Stimulated activated CD4-positive, alpha-beta T cell treated with anti-CD3 and anti-CD28 coated beads, Interleukin-1b, Interleukin-23, amount 100 ng/mL, for 1 hour (primary cell): ENCODE measurements at places on chromosomes 13 and 19.
A peak's percentile ranks its signal among the peaks of the same experiment; 100 is the strongest.

DNA sequence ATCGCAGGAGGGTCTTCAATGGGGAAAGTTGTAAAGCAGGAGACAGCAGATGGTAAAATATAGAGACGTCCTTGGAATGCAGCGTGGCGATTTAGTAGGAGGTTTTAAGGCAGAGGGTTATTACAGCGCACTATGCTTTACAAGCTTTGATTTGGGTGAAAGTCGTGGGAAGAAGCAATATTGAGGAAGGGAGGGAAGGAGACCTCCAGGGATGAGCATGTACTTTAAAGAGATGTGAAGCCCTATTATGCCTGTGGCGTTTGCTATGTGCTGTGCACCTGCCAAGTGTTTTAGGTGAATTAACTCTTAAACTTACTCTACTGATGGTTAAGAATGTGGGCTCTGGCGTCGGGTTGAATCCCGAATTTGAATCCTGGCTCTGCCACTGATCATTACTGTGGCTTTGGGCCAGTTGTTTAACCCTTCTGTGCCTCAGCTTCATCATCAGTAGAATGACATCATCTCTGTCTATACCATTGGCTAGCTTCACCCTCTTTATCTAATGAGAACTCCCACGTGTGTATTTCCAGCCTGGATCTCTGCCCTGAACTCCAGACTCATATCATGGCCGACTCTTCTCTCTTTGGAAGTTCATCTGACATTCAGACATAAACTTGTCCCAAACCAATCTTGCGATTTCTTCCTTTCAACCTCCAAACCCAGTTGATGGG lies 583 bp downstream of the CCDC61 start:
- DNase-seq: no peak

DNA sequence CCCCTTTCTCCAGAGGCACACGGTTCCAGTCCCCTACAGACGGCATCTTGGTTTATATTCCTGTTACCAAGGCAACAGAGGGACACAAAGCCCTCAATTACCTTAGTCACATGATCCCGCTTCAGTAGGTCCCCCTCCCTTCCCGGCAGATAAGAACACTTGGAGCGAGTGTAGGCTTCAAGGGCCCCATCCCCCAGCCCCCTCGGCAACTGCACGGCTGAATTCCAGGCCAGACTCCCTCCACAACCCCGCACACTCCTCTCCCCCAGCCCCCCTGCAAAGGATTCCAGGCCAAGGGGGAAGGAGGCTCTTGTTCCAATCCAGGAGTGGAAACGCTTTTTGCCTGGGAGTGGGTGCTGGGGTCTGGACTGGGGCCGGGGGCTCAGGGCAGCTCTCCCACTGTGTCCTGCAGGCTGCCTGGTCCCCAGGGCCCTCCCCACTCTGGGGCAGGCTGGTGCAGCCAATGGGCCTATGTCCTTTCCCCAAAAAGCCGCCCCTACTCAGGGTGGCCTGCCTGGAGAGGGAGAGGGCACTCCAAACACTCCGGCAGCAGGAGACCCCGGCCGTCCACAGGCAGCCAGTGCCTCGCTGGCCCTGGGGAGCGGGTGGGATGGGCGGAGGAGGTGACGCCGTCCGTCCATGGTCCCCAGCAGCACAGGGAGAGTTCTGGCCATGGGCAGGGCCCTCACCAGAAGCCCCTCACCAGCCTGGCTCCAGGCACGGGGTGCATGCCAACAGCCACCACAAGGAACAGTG lies 62.6 kb downstream of the MLLT1 start:
- no peak for DNase-seq

- DNase-seq: no peak
Observed at GRCh38 chr19:14411938-14412245, 7.2 kb downstream of the DDX39A start.

DNA sequence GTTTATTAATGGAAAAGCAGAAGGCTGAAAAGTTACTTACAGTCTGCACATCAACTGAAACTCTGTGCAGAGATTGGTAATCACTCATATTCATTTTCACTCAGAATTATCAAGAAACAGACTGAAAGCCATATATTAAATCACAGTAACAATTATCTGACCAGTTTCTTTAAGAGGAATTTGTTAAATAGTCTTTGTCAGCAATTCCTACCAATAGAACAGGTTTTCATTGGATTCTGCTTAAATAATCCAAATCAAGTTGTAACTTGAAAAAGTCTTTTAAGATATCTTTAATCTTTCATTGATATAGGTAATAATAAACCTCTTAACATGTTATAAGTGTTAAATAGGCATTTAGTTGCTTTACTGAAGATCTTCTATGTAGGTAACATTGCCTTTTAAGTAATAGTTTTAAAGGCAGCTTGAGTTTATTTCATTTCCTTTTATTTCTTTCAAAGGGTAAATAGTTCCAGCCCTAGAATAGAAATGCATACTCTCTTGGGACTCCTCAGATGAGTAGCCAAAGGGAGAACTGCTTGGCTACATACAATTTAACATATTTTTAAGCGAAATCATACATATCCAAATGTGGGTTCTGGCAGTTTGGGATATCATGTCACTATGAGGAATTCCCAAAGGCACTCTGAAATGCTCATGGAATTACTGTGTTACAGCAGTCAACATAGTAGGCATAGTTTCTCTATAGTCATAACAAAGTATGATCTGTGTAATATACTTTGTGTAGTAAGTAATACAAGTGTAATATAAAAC lies 326.0 kb upstream of the SPRY2 start:
- no peak for DNase-seq

DNA sequence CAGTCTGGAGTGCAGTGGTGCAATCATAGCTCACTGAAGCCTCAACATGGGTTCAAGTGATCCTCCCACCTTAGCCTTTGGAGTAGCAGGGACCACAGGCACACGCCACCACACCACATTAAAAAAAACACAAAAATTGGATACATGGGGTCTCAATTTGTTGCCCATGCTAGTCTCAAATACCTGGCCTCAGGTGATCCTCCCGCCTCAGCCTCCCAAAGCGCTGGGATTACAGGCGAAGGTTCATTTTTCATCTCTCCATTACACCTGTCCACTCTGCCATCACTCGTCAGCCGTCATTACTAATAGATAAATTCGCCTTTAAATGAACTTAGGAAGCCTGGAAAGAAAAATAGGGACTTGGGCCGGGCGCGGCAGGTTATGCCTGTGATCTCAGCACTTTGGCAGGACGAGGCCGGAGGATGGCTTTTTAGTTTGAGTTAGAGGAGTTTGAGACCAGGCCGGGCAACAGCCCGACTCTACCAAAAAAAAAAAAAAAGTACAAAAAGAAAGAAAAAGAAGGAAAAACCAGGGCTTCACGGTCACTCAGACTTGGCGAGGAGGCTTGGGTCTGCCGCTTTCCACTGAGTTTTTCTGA lies 685 bp upstream of the SUPT5H start:
- DNase-seq: no peak

DNA sequence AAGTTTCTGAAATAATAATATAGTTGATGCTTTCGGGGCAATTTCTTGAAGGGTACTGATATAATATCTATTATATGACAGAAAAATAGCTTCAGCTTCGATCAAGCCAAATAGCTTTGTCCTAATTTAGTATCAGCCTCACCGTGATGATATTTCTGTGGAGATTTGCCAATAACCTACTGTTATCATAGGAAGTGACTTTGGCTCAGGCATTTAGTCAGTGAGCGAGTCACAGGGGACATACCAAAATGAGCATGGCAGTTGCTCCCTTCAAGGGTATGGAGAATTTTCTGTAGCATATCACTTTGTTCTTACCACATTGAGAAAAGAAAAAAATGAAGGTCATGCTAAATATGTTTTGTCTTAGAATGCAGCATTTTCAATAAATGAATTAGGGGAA lies 767.6 kb upstream of the SLITRK1 start:
- no peak for DNase-seq

- no peak for DNase-seq
Observed at GRCh38 chr13:50684366-50684765, 159.1 kb downstream of the DLEU7 start.

GRCh38 chr13:32660227-32660626 lies 74.0 kb downstream of the PDS5B start:
- DNase-seq: no peak

GRCh38 chr13:33003458-33004019 lies 12.7 kb upstream of the KL start:
- no peak for DNase-seq

- DNase-seq: no peak
Observed at GRCh38 chr19:30356951-30357579, 15.1 kb upstream of the ZNF536 start.

GRCh38 chr19:56829596-56829995 lies 10.9 kb downstream of the PEG3 start:
- DNase-seq: no peak

DNA sequence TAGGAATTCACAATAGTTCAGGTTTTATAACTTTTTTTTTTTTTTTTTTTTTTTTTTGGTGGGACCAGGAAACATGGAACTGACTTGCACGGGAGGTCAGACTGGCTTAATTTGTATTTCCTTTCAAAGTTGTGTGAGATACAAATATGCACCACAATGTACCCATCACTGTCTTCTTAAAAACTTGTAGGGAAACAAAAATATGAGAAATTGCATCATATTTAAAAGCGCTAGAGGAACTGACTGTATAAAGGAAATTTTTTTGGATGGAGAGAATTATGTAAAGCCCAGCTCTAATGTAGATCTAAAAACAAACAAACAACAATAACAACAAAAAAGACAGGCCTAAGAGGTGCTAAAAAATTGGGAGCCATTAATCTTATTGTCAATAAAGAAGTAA lies 246.5 kb downstream of the DCT start:
- DNase-seq: no peak

- no peak for DNase-seq
Observed at GRCh38 chr13:108226184-108226583, 8.0 kb downstream of the ABHD13 start.

DNA sequence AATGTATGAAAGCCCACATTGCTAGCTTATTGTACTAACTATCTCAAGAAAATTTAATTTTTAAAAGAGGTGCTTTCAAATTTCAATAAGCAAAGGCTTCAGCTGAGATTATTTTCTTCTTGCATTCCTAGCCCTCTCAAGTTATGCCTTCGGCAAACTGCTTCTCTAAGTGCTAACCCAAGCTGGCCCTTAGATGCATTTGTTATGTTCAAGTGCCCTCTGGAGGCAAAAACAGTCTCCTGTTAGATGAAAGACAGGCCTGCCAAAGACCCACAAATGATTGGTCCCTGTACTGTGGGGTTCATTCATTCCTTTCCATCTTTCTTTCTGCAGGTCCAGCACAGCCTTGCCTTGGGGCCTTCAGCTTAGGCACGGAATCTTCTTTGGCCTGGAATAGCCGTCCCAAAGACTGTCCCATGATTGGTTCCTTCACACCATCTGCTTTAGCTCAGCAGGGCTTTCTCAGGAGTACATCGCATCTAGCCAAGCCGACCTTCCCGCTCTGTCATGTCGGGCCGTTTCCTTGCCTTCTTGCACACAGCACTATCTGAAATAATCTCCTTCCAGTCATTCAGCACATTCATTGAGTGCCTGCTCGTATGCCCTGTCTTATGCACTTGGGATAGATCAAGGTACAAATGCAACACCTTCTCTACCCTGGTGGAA lies 26.4 kb upstream of the TPTE2 start:
- no peak for DNase-seq

DNA sequence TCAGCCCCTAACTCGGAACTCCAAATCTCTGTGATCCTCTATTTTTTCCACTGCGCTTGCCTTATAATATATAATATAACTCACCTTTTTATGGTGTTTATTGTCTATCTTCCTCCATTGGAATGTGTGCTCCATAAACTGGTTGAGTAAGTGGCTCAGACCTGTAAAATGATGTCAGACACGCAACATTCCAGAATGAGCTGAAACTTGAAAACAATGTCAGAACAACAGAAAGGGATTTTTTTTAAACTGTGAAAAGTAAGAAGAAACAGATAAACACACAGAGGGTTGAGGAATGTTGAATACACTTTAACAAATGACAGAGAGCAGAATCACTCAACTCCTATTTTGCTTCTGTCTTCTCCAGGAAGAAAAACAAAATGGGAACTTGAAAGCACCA lies 19.1 kb upstream of the FAM216B start:
- DNase-seq: no peak

GRCh38 chr19:47447470-47448359 lies 24.0 kb downstream of the SLC8A2 start:
- no peak for DNase-seq

- no peak for DNase-seq
Observed at GRCh38 chr13:112845511-112846144, 123.4 kb upstream of the MCF2L start.

- no peak for DNase-seq
Observed at GRCh38 chr13:52411629-52412028, 5.7 kb upstream of the THSD1 start.

GRCh38 chr19:35000647-35001501 lies 751 bp downstream of the GRAMD1A start:
- DNase-seq: peak; percentile 25

DNA sequence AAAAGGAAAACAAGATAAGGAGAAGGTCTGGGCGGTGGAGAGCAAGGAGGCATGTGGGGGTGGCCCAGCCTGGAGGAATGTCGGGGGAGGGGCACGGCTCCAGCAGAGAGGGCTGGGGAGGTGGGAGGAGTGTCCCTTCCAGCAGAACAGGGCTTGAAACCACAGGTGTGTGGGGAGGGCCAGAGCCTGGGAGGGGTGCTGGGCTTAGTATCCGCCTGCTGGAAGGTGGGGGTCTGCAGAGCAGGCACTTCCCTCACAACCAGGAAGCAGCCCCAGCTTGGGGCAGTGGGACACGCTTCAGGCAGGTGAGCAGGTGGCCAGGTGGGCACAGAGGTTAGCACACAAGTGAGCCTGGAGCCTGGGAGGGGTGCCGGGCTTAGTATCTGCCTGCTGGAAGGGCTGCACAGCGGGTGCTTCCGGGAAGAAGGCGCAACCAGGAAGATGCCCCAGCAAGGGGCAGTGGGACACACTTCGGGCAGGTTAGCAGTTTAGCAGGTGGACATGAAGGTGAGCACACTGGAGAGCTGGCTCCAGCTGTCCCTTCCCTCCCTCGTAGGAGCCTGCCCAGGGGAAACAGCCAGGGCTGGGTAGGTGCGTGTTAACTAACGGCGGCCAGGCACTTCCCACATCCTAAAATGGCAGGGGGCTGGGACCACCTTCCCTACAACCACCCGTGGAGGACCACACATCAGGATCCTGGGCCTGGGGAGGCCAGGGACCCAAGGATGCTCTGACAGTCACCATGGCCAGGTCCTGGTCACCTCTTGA lies 3.0 kb downstream of the GAS6 start:
- no peak for DNase-seq

DNA sequence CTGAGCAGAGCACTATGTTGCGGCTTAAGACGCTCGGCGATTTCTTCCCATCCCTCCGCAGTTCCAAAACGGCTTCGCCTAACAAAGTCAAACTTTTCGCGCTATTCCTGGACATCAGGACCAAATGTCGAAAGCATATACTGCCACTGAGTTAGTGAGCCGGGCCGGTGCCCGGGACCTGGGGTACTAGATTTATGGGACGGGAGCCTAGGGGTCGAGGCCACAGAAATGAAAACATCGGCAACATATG lies 699 bp downstream of the RCBTB2 start:
- no peak for DNase-seq

GRCh38 chr13:35470671-35471661 lies 5.5 kb downstream of the MAB21L1 start:
- no peak for DNase-seq

DNA sequence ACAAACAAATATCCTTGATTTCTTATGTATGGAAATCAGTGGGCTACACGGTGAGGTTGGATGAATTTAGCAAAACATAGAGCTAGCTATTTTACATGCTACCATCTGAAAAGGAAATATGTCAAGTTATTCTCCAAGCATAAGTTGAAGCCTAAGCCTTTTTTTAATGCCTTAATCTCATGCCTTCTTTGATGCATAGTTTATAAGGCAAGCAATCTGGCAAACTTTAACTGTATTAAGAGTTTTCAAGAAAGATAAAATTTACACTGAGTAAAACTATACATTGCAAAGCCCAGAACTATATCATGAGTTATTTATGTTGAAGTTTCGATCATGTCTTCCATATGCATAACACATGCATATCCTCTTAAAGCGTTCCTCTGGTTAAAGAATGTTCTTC lies 85.0 kb upstream of the ATXN8OS start:
- no peak for DNase-seq
